DMS 273 treated with DMSO at 0.1 percent for 48 hours (cell line): ENCODE measurements at places on chromosomes 4 and X.

GRCh38 chrX:18654875-18655836 lies 16.8 kb downstream of the RS1 start:
- DNase-seq, result no peak

GRCh38 chr4:10661047-10661446 lies 23.5 kb downstream of the CLNK start:
- DNase-seq, result no peak

DNA sequence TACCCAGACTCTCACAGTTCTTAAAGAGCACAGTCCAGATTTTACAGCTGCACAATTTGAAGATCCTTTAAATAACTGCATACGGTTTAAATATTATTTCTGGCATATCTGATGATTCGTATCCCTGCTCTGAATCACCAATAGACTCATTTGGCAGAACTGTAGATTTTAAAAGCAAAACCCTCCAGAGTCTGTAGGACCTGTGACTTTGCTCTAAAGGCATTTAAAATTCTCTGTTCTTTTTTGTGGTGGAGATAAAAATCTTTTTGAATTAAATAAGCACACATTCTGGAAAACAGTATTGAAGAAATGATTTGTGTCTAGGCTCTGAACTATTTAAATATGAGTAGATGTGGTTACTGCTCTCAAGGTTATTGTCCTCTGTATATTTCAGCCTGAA lies 246.2 kb upstream of the PITX2 start:
- DNase-seq, result no peak

DNA sequence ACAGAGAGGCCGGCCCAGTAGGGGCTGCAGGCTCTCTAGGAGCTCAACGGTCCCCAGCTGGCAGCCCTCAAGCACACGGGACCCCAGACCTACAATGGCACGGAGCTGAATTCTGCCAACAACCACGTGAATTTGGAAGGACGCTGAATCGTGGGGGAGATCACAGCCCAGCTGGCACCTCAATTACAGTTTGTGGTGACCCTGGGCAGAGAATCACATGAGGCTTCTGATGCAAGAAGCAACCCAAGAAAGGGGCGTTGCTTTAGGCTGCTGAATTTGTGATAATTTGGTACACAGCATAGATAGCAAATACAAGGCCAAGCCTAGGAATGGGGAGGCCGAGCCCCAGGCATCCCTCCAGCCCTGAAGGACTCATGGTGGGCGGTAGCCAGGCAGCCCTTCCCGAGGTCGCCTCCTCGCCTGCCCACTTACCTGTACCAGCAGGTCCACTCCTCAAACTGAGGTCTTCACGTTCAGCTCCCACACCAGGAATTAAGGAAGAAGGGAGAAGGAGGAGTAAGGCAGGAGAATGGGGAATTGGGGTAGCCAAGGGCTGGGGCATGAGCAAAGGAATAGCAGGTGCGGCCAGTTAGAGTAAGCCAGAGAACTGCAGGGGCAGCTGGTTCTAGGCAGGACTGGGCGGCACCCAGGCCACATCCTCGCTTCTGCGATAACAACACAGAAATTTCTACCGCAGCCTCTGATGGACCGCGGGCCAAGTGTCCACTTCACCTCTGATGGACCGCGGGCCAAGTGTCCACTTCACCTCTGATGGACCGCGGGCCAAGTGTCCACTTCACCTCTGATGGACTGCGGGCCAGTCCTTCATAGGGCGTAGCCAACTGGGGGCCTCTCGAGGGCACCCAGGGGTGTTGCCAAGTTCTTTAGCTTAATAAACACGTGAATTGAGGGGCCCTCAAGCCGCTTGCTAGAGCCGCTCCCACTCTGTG lies 23.4 kb upstream of the HTRA3 start:
- DNase-seq, result no peak

DNA sequence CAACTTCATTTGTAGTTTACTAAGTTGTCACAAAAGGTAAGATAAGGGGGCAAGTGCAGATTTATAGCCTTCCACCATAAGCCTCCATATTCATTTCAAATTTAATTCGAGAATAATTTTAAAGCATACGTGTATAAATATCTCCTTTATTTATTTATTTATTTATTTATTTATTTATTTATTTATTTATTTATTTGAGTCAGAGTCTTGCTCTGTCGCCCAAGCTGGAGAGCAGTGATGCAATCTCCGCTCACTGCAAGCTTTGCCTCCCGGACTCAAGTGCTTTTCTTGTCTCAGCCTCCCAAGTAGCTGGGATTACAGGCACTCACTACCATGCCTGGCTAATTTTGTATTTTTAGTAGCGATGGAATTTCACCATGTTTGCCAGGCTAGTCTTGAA lies 523.4 kb downstream of the FAT4 start:
- DNase-seq, result no peak

GRCh38 chrX:122907375-122907774 lies 276.7 kb upstream of the GRIA3 start:
- DNase-seq, result no peak

- DNase-seq, result no peak
Measured at GRCh38 chr4:153782581-153782980, 6.3 kb downstream of the SFRP2 start.

DNA sequence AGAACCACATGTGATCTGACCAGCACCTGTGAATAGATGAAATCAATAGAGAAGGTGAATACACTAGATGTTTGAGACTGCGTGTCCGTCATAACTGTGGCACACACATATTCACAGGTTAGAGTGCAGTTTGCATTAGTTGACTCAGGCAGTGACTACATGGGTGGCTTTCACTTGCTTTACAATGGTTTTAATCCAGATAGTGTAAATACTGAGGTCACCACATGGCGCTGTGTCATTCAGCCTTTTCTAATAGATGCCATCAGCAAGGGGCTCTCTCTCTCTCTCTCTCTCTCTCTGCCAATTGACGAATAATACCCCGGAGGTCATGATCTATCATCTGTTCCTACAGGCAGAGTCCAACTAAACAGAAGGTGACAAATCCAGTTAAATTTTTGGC lies 30.7 kb upstream of the FGF13 start:
- no peak for DNase-seq

- DNase-seq, result no peak
Measured at GRCh38 chr4:25133132-25133531, 27.1 kb downstream of the SEPSECS start.

DNA sequence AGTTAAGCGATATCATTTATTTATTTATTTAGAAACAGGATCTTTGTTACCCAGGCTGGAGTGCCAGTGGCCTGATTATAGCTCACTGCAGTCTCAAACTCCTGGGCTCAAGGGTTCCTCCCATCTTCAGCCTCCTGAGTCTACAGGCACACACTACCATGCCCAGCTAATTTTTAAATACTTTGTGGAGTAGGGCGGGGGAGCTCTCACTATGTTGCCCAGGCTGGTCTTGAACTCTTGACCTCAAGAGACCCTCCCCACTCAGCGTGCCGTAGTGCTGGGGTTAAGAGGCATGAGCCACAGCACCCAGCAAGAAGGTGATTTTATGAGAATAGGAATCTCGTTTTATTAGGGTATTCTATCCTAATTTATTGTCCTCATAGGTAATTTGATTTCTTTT lies 3.9 kb upstream of the UFSP2 start:
- DNase-seq, result no peak

GRCh38 chr4:24840826-24841543 lies 45.6 kb downstream of the SOD3 start:
- DNase-seq, result no peak

- no peak for DNase-seq
Measured at GRCh38 chr4:3437582-3437936, 4.2 kb upstream of the HGFAC start.

GRCh38 chr4:150650751-150651150 lies 68.8 kb downstream of the MAB21L2 start:
- DNase-seq, result no peak

- DNase-seq, result no peak
Measured at GRCh38 chrX:54695816-54696487, 102.1 kb downstream of the ITIH6 start.

GRCh38 chr4:173909294-173909693 lies 374.2 kb downstream of the FBXO8 start:
- no peak for DNase-seq
